Cerebellum (tissue), 4 donors: ENCODE measurements at places on chromosomes 5 and 9. TPM values are rescaled to one million over a fixed set of nuclear protein-coding genes. Genes with fewer than 3 reads are reported as not detected.
A peak's percentile ranks its signal among the peaks of the same experiment; 100 is the strongest.

The LECT2 gene
- not detected for total RNA-seq

The MVB12B gene
- total RNA-seq, result 41.7 TPM

DNA sequence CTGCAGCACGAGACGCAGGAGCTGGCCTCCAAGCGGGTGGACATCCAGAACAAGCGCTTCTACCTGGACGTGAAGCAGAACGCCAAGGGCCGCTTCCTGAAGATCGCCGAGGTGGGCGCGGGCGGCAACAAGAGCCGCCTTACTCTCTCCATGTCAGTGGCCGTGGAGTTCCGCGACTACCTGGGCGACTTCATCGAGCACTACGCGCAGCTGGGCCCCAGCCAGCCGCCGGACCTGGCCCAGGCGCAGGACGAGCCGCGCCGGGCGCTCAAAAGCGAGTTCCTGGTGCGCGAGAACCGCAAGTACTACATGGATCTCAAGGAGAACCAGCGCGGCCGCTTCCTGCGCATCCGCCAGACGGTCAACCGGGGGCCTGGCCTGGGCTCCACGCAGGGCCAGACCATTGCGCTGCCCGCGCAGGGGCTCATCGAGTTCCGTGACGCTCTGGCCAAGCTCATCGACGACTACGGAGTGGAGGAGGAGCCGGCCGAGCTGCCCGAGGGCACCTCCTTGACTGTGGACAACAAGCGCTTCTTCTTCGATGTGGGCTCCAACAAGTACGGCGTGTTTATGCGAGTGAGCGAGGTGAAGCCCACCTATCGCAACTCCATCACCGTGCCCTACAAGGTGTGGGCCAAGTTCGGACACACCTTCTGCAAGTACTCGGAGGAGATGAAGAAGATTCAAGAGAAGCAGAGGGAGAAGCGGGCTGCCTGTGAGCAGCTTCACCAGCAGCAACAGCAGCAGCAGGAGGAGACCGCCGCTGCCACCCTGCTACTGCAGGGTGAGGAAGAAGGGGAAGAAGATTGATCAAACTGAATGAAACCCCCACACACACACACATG, 654 bp downstream of the PURA start:
- peak; percentile 38 for DNase-seq

The CDX1 gene
- total RNA-seq, result not detected

DNA sequence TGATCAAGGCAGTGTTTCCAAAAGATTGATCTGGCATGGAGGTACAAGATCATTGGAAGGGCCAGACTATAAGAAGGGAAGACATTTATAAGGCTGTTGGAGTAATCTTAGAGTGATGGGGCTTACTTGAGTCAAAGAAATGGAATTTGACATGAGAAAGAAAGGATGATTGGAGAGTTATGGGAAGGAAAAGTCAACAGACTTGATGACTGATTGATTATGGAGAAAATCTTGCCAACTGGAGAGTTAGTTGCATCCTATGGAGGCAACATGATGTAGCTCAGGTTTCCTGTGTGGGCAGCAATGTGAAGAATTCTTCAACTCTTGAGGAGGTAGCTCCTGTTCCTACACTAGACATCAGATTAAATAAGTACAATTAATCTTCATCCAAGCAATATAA, 10.9 kb upstream of the MAST4 start:
- no peak for DNase-seq

- no peak for DNase-seq
These were observed 29.2 kb downstream of the CDKN2A start for GRCh38 chr9:21964925-21965385.

DNA sequence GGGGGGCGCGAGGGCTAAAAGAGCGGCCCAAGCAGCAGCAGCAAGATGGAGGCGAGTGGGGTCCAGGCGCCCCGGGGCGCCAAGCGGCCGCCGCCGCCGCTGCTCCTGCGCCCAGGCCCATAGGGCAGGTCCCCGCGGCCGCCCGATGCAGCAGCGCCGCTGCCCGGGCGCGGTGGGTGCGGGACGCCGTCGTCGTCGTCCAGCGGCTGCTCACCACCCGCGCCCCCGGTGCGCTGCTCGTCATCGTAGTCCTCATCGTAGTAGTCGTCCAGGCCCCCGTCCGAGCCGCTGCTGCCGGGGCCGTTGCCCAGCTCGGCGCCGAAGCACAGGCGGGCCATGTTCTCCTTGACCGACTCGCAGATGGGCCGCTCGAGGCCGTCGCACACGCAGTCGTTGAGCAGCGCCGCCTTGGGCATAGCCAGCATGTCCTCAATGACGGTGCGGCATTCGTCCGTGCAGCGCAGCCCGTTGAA, 1.5 kb downstream of the GAS1 start:
- DNase-seq, result no peak

GRCh38 chr5:24320643-24321042, 324.1 kb downstream of the CDH10 start:
- no peak for DNase-seq

GRCh38 chr5:145975001-145975360, 38.6 kb downstream of the SH3RF2 start:
- no peak for DNase-seq

The DOCK2 gene
- 5.8 TPM for total RNA-seq

The IFNA21 gene
- total RNA-seq, result not detected

The AGXT2 gene
- total RNA-seq, result not detected

The AHRR gene
- total RNA-seq, result 1.5 TPM

- no peak for DNase-seq
These were observed 116.5 kb upstream of the DAPK1 start for GRCh38 chr9:87381050-87381711.

DNA sequence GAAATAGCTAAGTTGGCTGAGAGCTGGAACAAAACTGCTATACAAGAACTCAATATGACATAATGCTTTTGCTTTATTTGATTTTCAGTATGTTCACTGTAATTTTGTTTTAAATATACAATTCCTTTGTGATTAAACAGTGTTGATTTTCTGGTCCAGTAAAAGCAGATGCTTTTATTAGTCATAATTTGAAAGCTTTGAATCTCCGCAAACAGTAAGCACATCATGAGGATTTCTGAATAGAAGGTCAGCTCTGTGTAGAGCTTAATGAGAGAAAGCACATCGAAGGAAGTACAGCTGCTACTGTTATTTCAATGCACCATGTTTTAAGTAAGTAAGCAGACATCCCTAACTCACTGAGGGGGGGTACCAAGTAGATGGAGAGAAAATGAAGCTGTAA, 701.3 kb upstream of the ACO1 start:
- DNase-seq, result no peak

DNA sequence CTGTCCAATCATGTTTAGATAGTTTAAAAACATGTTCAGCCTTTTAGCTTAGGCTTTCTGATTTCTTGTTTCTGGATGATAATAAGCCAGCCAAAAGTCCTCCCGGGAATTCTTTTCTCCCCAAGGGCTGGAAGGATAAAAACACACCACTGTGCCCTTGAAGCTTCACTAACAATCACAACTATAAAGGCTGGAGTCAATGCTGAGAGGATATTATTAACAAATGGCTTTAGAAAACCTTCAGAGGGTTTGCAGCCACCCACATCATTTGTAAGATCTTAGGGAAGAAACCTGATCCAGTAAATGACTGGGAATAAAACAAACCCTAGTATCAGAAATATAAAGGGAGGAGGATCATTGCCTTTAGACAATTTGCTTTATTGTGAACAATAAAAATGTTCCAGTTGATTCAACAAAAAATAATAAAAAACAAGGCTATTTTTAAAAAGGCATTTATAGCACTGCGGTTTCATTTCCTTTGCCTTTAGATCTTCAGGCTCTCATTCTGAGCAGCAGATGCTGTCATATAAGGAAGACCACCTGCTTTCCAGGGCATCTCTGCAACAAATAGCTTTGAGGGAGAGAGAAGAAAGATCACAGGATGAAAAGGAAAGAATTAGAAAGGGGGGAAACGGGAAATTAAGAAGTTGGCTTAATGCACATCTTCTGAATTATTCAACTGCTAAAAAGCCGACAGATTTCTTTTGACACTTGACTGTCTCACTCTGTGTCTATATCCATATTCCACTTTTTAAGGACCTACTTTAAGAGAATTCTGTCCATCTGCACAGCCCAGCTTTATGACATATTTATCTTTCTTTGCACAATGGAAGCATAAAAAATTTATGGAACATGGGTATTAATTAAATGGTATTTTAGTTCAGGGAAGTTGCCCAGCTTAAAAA, 277.2 kb upstream of the SLC24A2 start:
- DNase-seq, result no peak

GRCh38 chr9:3534614-3535404, 9.0 kb upstream of the RFX3 start:
- DNase-seq, result no peak

DNA sequence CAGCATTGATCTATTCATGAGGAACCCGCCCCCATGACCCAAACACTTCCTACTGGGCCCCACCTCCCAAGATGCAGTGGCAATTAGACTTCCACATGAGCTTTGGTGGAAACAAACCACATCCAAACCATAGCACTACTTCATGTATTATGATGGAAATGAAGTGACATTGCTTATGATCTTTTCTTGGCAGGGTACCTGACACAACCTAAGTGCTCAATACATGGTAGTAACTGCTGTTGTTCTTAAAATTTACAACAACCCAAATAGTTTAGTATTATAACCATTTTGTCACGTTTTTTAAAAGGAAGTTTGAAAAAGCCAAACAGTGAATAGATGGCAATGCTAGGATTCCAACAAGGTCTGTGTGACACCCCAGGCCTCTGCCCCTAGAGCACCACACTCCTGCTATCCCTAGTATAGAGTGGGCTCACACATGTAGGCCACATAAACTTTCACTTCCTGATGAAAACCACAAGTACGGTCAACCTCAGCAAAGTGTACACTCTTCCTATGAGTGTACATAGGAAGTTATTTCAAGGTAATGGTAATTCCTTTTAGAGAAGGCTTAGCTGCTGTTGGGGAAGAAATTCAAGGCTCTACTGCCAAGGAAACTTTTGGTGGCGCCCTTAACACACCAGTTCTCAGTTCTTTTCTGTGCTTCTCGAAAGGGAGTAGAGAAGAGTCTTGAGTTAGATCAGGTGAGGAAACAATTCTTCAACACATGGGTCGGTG, 97.6 kb downstream of the ARSB start:
- DNase-seq, result no peak

GRCh38 chr9:106846857-106847256, 16.1 kb upstream of the ZNF462 start:
- no peak for DNase-seq

The ENHO gene
- 27.1 TPM for total RNA-seq

DNA sequence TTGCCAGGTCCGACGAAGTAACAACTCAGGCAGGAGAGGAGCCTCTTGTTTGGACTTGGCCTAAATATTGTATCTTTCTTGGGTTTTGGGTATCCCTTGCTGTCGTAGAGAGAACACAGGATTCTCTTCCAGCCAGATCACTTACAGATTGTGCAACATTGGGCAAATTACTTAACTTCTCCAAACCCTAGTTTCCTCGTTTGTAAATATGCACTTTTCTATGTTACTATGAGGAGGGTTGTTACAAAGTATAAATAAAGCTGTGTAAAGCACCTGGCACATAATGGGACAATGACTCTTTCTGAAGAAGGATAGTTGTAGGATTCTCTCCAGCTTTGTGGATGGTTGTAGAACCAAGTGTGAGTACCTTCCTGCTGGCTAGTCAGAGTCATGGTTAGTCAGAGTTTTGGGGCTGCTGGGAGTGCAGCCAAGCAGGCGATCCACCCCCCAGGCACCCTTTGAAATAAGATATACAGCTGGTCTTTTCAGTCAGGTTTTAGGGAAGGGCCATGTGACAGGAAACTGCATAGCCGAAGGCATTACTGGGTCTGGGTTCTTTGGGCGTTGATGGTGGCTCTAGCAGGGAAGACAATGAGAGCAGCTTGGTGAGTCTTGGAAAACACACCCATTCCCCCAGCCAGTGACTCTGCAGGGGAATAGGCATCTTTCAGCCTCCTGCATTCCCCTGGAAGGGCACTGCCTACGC, 49.9 kb upstream of the GDNF start:
- DNase-seq, result no peak

DNA sequence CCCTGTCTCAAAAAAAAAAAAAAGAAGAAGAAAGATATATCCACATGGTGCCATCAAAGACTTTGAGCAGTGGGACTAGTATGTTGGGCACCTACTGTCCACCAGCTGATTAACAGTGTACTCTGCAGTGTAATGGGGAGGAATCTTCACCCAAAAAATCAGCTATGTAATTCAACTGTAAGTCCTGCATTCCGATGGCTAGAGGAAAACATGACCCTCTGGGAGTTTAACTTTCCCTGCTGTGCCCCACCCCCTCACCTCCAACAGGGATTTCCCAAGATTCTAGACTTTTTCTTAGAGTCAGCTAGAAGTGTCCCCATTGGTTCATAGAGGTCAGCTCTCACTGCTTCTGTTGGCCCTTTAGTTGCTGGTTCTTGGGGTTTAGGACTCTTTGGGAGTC, 221.2 kb upstream of the CLINT1 start:
- no peak for DNase-seq

DNA sequence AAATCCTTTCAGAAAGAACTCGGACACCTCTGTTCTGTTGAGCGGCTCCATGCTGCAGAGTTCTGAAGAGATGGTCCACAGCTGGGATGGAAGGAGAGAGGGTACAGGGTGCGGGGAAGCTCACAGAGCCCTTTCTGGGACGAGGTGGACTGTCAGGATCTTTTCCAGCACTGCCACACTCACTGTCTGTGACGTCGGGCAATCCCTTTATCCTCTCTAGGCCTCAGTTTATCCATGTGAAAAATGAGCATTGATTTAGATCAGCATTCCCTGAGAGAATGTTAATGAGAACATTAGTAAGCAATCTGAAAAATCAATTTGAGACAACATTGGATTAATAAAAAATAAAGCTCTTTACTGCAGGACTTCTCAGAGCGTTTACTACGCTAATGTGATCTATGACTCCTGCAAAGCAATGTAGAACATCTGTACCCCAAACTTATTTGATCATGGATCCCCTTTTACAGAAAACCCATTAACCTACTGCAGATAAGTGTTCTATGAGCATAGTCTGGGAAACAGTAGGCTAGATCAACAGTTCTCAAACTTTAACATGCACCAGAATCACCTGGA, at the start of gene OR13J1:
Gene OR13J1 (minus strand): TSS at position 51 of the 573 bp plus-strand sequence. CDS start 0 bp downstream, at position 51.
- DNase-seq, result no peak

- DNase-seq, result no peak
These were observed 110.9 kb downstream of the GRIA1 start for GRCh38 chr5:153601377-153601776.
